Uterus (tissue), 4 donors: ENCODE measurements at places on chromosomes 4 and X. TPM values are rescaled to one million over a fixed set of nuclear protein-coding genes. Genes with fewer than 3 reads are reported as not detected.

GYG2 gene
- 1.0 TPM for total RNA-seq

AFP gene
- not detected for total RNA-seq

PDCL2 gene
- total RNA-seq, result not detected

TGIF2LX gene
- total RNA-seq, result not detected

DNA sequence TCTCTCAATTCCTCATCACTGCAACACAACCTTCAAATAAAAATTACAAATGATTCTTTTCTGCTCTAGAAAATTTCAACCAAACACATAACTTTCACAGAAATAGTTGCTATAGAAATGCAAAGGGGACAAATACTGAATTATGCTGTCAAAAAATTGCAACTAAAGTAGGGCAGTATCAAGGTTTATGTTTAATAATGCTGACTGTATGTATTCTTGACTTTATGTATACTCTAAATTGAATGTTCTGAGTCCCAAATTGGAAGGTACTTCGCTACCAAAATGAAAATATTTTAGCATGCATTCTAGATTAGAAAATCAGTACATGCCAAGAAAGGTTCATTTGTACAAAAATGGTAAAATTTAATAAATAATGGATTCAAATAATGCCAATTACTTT is 237.3 kb upstream of the TET2 start:
- DNase-seq, result no peak

GRCh38 chr4:141132709-141133145 is 542 bp downstream of the RNF150 start:
- peak; percentile 58 for DNase-seq

GRCh38 chr4:88091378-88091777 is 67.1 kb downstream of the ABCG2 start:
- no peak for DNase-seq
